ENCODE measurements at places on chromosomes 13 and 19.

DNA sequence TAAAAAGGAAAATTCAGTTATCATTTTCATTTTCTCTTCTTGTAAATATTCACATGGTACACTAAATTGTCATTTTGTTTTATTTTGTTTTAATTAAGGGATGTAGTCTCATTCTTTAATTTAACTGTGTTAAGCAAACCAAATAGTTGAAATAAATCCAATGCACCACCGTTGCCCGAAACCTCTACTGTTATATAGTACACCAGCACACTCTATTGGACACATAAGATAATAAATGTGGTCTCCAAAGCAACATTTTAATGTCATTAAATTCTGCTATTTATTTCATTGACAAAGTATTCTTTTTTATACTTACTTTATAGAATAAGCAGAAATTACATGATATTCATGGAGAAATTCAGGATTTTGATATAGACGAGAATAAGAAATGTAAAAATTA lies 156.4 kb upstream of the FREM2 start:
- DNase-seq = no peak

- no peak for DNase-seq
Measured at GRCh38 chr13:29613101-29613500, 17.6 kb upstream of the SLC7A1 start.

- no peak for DNase-seq
Measured at GRCh38 chr13:75410207-75410606, 71.8 kb downstream of the TBC1D4 start.

GRCh38 chr13:31310786-31311185 lies 111.0 kb downstream of the B3GLCT start:
- DNase-seq = no peak

GRCh38 chr19:19385896-19386869 lies 19.3 kb upstream of the GATAD2A start:
- peak; percentile 51 for DNase-seq

DNA sequence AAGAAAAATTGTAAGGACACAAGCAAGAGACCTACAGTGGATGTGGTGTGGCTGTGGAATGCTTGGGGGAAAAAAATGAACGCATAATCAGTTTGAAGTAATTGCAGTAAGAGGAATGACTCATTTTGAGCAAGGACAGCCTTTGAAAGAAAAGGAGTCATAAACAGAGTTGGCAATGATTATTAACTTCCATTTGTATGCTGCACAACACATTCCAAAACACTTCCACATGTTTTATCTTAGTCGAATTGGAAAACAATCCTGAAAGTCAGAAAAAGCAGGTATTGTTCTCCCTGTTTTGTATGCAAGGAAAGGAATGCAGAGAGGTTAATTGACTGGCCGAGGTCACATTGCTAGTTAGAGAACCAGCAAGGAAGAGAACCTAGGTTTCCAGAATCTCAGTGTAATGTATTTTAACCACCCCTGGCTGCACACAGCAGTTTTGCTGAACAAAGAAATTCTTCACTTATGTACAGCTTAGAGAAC lies 630.0 kb upstream of the MIR17HG start:
- no peak for DNase-seq

- DNase-seq = no peak
Measured at GRCh38 chr13:74103970-74104555, 30.1 kb downstream of the KLF12 start.

DNA sequence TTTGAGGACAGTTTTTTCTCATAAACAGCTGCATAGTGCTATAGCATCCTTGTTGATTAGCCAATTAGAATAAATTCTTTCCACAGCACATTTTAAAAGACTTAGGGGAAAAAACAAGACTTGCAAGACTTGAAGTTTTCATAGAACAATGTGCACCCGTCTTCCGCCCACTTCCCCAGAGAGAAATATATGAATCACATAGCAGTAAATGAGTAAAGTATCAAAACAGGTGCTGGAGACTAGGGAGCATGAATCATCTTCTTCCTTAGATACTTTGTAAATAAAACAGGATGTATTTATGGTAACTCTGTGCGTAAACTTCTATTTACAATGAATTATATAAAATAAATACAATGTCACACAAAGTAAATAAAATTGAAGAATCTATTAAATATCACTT lies 75.1 kb downstream of the COL4A2 start:
- DNase-seq = no peak

- DNase-seq = no peak
Measured at GRCh38 chr19:11322269-11323024, 17.0 kb downstream of the RAB3D start.

GRCh38 chr19:40622773-40623075 lies 21.6 kb downstream of the LTBP4 start:
- no peak for DNase-seq

- DNase-seq = no peak
Measured at GRCh38 chr19:10227026-10227971, 3.8 kb downstream of the S1PR2 start.

GRCh38 chr13:31775686-31776085 lies 36.4 kb downstream of the RXFP2 start:
- DNase-seq = no peak

- DNase-seq = peak; percentile 38
Measured at GRCh38 chr19:3785451-3785937, 687 bp downstream of the MATK start.

- peak; percentile 66 for DNase-seq
Measured at GRCh38 chr13:39942552-39943273, 287.3 kb downstream of the COG6 start.

Measured in stimulated activated CD4-positive, alpha-beta T cell treated with anti-CD3 and anti-CD28 coated beads, Interleukin-12 subunit alpha, Interleukin-12 subunit beta, amount 100 ng/mL, for 4 hours (primary cell).